ENCODE measurements at places on chromosomes 6 and 20.

GRCh38 chr20:32368925-32369324 lies 10.8 kb downstream of the ASXL1 start:
- DNase-seq = no peak

- no peak for DNase-seq
Observed at GRCh38 chr6:139248911-139249310, 42.9 kb downstream of the TXLNB start.

DNA sequence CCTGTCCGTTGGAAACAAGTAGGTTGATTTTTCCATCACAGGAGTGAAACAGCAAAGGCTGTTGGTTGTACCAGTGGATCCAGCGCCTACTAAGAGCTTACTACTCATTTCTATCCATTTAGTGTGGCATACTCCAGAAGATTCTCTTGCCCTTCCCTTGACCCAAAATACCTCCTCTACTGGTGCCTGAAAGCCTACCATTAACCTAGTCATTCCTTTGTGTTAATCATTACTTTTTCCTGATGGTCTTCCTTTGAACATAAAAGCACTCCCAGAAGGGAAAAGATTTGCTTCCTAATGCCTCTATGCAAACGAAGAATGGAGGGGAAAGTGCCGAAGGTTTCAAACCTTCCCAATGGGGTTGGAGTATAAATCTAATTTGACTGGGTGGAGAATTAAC lies 123.3 kb downstream of the QRSL1 start:
- DNase-seq = no peak

GRCh38 chr20:10180651-10181235 lies 37.9 kb upstream of the SNAP25 start:
- no peak for DNase-seq

- no peak for DNase-seq
Observed at GRCh38 chr6:149208134-149208601, 109.3 kb upstream of the TAB2 start.

DNA sequence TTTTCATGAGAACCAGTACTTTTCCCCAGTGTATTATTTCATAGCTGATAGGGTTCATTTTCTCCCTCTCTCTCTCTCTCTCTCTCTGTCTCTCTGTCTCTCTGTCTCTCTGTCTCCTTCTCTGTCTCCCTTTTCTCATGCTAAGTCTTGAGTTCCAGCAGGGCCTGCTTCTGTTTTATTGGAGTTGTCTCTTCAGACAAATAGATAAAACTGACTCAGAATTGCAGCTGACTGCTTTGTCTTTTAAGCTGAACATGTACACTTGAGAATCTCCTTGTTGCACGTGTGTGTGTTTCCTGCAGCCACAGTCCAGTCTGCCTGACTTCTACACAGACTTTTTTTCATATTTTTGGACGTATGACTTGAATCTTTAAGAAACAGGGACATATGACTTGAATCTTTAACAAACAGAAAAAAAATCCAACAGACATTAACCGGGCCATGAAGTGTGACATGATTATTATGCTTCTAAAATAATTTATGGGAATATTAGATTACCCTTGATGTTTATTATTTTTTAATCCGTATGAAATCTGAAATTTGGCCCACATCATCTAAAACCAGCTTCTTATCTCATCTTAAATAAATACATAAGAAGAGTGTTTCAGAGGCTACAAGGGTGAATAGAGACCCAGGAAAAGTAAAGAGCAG lies 71.5 kb downstream of the JAG1 start:
- no peak for DNase-seq

All from stimulated activated CD4-positive, alpha-beta T cell treated with anti-CD3 and anti-CD28 coated beads, TNF-alpha, amount 100 ng/mL, for 1 hour (primary cell).